ENCODE measurements at places on chromosomes 12 and 14.

- DNase-seq, result no peak
These were observed 22.2 kb upstream of the HSPB8 start for GRCh38 chr12:119156401-119157044.

- DNase-seq, result no peak
These were observed 1.8 kb upstream of the RHOF start for GRCh38 chr12:121795034-121795968.

DNA sequence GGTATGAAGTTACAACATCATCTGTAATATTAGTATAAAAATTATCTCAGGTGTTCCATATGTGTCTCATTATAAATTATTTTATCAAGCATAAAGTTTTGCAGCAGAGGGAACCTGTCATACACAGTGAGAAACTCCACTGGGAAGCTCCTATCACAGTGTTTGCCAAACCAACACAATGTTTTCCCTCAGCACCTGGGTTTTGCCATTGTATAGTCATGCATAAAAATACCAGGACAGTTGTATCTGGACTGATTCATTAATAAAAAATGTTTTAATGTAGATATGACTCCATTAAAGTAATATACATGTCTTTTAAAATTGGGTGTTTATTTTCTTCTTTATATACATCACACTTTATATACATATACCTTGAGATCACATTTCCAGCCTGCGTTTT lies 56.6 kb downstream of the METTL25 start:
- no peak for DNase-seq

- DNase-seq, result no peak
These were observed 174.4 kb downstream of the TMEM121 start for GRCh38 chr14:105700622-105701288.

DNA sequence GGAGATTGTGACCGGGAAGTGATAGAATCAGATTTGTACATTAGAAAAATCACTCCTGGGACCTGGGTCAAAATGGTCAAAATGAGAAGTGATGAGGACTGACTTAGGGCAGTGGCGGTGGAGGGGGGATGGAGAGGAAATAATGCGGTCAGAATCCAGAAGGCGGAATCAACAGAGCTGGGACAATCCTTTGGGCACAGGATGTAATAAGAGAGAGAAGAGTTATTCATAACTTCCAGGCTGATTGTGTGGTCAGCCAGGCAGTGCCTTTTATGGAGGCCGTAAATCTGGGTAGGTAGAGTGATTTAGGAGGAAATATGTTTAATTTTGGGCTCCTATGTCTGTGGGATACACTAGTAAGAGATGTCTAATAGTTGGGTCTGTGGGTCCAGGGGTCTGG lies 21.6 kb downstream of the FBXL14 start:
- no peak for DNase-seq

- no peak for DNase-seq
These were observed 15.2 kb upstream of the MYL2 start for GRCh38 chr12:110935588-110935987.

- no peak for DNase-seq
These were observed 9.5 kb downstream of the GPR19 start for GRCh38 chr12:12686472-12686871.

DNA sequence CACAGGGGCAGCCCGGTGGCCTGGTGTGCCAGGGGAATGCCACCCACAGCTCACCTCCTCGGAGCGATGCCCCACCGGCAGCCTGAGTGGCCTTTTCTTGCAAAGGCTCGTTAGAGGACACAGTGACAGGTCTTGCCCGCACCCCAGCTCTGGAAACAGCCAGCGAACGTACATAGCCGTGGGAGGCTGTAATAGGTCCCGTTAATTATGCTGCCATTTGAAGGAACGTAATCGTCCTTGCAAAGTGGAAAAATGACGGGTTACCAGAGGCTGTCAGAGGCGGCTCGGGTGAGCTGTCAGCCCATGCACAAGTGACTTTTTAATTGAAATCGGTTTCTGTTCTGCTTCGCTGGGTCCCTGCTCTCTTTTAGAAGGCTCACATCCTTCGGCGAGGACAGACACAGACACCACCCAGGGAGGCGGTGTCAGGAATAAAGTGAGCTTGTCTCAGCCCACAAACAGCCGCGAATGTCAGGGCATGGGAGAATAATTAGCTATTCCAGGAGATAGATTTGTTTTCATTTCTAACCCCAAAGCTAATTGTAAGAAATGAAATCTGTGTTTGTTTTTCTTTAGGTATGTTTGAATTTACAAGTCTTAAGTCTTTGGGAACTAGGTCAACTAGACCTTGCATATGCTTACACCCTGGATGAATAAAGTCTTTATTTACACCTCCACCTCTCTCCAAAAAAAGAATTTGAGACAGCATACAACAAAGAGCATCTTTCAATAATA lies 77.2 kb upstream of the RFLNA start:
- DNase-seq, result no peak

DNA sequence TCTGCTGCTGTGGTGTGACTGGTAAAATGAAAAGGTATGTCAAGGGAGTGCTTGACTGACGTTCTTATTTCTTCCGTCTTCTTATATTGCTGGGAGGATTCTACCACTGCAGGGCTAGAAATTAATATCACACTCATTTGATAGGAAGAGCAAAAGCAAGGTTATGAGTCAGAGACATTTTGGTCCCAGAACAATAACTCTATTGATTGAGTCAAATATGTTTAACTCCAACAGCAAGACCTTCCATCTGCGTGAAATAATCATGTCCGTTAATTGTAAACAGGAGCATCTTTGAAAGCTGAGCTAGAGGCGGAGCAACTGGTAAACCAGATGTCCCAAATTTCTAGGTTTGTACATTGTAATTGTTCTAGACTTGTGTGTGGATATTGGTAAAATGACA lies 1293.6 kb downstream of the AACS start:
- DNase-seq, result no peak

DNA sequence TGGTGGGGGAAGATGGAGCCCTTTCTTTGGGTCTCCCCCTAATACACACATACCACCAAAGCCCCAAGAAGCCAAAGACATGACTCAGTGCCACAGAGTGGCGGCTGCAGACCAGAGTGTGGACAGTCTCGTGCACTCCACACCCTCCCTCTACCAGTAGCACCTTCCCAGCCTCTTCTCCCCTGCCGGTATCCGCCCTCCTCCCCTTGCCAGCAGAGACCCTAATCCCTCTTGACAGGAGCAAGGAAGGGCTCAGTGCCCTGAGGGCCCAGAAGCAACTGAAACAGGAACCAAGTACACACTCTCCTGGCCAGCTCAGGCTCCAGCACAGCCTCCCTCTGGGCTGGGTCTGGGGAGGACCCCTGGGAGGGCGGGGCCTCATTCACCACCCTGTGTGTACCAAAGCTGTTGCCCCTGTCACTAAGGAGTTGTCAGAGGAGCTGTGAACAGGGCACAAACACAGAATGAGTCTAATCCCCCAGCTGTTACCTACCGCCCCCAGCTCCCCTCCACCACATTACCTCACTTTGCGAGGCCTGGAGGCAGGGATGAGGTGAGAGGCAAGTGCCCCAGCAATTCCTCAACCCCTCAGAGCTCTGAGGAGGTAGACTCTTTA lies 8.2 kb downstream of the SPRYD3 start:
- DNase-seq, result no peak

DNA sequence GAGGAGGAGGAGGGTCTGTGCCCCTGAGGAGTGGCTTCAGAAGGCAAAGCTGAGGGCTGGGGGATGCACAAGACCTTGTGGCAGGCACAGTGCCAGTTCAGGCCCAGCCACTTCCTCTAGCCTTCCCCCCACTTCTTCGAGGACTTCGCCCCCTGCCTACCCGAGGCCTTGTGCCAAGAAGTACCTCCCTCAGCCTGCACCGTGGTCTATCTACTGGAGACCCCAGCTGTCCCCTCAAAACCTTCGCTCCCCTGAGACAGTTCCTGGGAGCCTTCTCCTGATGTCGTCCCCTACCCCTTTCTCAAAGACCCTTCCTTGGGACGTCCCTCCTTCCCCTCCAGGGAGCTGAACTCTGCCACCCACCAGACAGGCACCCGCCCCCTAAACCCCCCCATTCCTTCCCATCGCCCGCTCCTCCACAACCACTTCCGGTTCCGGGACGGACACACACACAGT lies 604 bp downstream of the ZNF384 start:
- no peak for DNase-seq

DNA sequence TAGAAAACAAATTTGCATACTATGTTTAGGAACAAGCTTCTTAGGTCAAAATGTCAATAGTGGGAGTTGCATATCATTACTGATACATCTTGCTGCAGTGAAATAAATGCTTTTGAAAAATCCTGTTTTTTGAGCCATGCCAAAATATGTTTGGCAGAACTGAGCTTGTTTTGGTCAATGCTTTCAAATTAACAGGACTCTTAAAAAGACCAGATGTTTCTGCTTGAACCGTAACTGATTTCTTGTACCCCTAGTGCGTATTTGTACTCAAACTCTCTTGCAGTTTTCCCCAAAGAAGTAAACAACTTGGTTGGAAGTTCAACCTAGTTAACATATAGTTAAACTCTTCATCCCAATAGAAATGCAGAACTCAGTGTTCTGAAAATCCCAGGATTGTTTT lies 3.4 kb downstream of the TRHDE start:
- DNase-seq, result no peak

All from cortex of kidney (tissue), 1 donor.